ENCODE measurements at places on chromosomes 7 and 10.

- no peak for DNase-seq
These were observed 71.7 kb upstream of the TPK1 start for GRCh38 chr7:144907577-144907976.

DNA sequence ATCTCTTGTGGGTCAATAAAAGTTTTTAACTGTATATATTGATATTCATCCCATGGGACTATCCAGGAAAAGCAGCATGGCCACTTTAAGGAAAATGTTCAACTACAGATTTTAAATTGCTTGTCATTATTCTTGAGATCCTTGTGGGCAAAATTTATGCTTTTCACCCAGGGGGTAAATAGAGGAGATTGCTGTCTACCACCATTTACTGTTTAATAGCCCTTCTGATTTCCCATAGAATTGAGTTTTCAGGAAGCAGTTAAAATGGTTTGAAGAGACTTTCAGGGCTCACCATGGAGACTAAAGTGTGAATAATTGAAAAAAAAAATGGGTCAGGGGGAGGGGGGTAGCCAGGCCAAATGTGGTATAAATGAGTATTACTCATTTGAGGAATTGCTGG is 901.1 kb upstream of the POT1 start:
- no peak for DNase-seq

- no peak for DNase-seq
These were observed 83.2 kb downstream of the HECTD2 start for GRCh38 chr10:91493313-91493712.

DNA sequence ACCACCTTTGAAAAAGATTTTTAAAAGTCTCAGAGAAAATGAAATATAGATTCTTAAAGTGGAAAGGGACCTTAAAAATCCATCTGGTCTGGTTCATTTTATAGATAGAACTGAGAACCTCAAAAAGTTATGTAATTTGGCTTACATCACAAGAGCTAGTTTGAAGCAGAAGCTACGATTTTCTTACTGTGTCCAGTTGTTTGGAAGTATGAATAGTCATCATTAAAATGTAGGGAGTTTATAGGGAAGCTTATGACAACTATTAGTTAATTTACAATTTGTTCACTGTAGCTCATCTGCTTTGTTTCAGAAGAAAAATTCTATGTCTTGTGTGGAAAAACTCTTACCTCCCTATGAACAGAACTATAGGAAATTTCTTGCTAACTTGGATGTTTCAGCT is 26.9 kb downstream of the ZEB1 start:
- no peak for DNase-seq

- no peak for DNase-seq
These were observed 65.9 kb downstream of the CLIP2 start for GRCh38 chr7:74355091-74355490.

GRCh38 chr7:68581417-68581816 is 1016.9 kb upstream of the AUTS2 start:
- DNase-seq, result no peak

- DNase-seq, result no peak
These were observed 13.4 kb downstream of the SHH start for GRCh38 chr7:155798673-155799439.

DNA sequence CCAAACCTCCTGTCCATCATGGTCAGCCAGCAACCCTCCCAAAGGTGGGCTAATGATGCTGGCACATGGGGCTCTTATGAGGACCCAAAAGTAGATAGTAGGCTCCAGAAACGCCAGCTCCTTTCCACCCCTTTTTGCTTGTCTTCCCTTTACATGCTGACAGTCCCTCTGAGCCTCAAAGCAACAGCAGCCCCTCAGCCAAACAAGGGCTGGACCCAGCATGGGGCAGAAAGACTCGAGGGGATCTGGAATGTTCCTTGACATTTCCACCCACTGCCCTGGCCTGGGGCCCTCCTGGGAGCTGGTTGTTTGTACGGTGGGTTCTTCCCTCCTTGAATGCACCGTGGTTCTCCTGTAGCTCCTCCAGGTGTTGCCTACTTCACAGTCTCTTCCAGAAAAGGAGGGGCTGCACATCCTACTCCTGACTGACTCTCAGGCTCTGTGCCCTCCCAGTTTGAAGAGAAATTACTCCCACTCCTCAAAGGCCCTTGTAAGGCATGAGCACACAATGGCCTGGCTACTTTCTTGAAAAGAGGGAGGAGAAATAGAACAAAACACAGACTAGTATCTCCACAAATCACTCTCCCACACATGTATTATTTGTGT is 21.5 kb upstream of the NUDCD3 start:
- DNase-seq, result no peak

- peak; percentile 97 for DNase-seq
These were observed 43.2 kb upstream of the FAM20C start for GRCh38 chr7:148932-149790.

Measured in stimulated activated CD4-positive, alpha-beta T cell treated with anti-CD3 and anti-CD28 coated beads, Interleukin-2, amount 100 ng/mL, for 24 hours (primary cell).